Left renal cortex interstitium (tissue), 4 donors: ENCODE measurements at places on chromosomes 13 and 19. TPM values are rescaled to one million over a fixed set of nuclear protein-coding genes. Genes with fewer than 3 reads are reported as not detected.

GRCh38 chr19:46372901-46373490 lies 26.1 kb downstream of the PPP5C start:
- no peak for DNase-seq

DNA sequence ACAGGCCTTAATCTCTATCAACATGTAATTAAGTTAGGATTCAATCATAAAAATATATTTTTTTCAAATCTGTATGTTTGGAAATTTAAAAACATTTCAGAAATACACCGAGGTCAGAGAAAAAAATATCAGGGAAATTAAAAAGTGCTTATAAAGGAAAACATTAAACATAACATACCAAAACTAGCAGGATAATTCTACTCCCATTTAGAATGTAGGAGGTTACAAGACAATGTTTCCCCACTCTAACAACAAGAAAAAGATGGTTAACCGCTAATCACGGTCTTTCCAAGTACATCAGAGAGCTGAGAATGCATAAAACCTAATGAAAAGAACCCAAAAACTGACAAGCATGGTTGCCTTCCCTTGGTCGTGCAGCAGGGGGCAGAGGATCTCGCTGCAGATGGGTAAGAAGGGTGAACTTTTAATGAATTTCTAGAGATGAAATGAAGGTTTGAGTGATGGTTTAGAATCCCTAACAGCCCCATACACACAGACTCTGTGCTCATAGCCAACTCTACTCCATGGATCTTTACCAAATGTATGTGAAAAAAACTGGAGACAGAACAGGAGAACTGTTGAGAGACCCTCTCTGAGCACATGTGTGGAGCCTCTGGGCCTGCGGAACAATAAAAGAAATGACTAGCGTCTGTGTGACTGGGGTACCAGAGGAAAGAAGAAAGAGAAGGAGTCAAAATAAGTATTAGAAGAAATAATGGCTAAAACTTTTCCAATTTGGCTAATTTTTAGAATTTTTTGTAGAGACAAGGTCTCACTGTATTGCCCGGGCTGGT lies 51.3 kb upstream of the LSM14A start:
- no peak for DNase-seq

The ELSPBP1 gene
- not detected for polyA plus RNA-seq

- DNase-seq, result no peak
Measured at GRCh38 chr19:18422530-18423191, 3.5 kb downstream of the SSBP4 start.

DNA sequence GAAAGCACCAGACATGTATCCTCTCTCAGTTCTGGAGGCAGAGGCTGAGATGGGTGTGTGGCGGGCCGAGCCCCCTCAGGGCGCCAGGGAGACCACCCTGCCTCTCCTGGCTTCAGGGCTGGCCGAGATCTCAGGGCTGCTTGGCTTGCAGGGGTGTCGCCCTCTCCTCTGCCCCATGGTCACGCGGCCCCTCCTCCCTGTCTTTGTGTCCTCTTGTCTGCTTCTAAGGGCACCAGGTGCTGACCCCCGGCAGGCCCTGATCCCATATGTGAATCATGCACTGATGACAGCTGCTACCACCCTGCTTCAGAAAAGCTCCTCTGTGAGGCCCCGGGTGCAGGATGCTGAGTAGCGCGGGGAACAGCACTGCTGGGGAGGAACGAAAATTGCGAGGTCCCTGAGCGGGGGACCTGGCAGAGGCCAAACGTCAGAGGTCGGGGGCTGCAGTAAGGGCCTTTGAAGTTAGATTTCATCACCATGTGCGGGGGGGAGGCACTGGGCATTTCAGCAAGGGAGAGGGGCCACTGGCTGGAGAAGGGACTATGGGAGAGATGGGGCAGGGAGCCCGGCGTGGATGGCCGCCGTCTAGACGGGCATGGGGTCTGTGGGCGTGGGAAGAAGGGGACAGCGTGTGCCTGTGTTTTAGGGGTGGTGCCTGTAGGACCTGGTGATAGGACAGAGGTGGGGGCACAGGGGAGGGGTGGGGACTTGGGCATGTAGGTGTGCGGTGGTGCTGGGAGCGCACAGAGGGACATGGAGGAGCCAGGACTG lies 125.2 kb downstream of the KDM4B start:
- DNase-seq, result no peak

GRCh38 chr13:30364876-30365275 lies 57.4 kb upstream of the UBE2L5 start:
- no peak for DNase-seq

- no peak for DNase-seq
Measured at GRCh38 chr13:110838116-110838515, 76.8 kb downstream of the ANKRD10 start.

The MISP3 gene
- 8.7 TPM for polyA plus RNA-seq

- no peak for DNase-seq
Measured at GRCh38 chr19:50768277-50768676, 2.0 kb upstream of the GPR32 start.
